ENCODE measurements at places on chromosomes 12 and 14. TPM values are rescaled to one million over a fixed set of nuclear protein-coding genes. Genes with fewer than 3 reads are reported as not detected.

Gene PLCZ1
- total RNA-seq = not detected

Gene LRRC43
- not detected for total RNA-seq

Gene SSPN
- total RNA-seq = 0.49 TPM

Gene KERA
- total RNA-seq = not detected

Gene AMIGO2
- 0.88 TPM for total RNA-seq

Gene DIO2
- not detected for total RNA-seq

Gene COCH
- total RNA-seq = 2.9 TPM

DNA sequence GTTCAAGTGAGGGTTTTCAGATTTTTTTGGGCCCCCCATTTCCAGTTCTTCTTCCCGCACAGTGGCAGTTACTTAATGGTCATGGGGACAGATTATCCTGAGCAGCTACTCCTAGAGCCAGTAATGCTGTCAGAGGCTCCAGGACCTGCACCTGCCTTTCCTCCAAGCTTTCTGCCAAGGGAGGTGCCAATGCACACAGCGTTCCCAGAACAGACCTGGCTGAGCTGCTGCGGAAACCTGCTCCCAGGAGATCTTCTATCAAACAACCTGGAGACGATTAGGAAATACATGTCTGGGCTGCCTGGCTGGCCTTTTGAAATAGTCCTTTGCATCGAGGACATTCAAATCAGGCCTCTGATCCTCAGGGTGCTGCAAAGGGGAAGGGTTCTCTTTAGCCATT lies 120.9 kb downstream of the SLC8A3 start:
- no peak overlapping the region for H3K27ac ChIP-seq
- no peaks in the 10 kb centered on the region for H3K36me3 ChIP-seq

DNA sequence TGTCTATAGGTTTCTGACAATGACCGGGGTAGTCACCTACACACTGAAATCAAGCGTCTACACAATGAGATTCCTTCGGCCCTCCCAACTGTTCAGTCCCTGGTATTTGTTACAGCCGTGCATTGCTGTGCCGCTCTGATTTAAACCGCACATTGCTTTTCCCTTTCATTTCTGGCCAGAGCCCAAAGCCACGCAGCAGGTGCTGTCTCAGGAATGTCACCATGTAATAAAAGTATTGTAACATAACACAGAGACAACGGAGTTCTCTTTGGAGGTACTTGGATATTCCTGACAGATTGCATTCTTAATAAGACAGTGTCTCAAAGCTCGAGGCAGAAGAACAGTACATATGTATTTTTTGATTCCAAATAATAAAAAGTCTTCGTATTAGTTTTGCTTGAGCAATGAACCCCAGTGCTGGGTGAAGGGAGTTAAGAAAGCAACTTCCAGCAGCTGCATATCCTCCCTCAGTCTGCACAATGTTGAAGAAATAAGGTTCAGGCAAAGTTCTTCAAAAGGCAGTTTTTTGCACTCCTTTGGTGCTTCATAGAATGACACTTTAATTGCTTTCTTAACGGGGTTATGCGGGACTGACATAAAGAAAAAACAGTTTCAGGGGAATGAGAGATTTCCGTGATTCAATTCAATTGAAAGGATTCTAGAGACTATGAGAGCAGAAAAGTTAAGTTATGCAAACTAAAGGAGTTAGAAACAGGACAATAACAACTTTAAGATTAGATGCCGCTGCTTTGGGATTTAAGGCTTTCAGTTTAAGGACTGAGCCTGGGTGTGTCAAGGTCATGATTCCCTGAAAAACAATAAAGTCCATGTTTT lies 288.7 kb upstream of the FLRT2 start:
- H3K36me3 ChIP-seq = no peaks in the 10 kb centered on the region
- no peak overlapping the region for H3K4me3 ChIP-seq
- H3K4me1 ChIP-seq = no peaks in the 10 kb centered on the region

DNA sequence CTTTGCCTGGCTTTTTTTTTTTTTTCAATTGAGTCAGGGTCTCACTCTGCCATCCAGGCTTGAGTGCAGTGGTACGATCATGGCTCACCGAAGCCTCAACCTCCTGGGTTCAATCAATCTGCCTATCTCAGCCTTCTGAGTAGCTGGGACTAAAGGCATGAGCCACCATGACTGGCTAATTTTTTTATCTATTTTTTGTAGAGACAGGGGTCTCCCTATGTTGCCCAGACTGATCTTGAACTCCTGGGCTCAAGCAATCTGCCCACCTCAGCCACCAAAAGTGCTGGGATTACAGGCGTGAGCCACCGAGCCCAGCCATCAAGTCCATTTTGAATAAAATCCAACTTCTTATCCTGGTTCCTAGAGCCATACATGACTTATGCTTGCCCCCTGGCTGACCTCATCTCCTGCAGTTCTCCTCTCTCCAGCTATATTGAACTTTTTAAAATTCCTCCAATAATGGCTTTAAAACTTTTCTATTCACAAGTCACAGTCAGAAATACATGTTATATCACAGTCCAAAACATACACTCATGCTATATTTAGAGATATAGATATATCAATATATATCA lies 10.4 kb upstream of the RND1 start:
- H3K27ac ChIP-seq = no peak overlapping the region
- no peaks in the 10 kb centered on the region for H3K27me3 ChIP-seq
- no peaks in the 10 kb centered on the region for H3K4me1 ChIP-seq
- H3K4me3 ChIP-seq = no peak overlapping the region

GRCh38 chr12:104672096-104672445 lies 215.3 kb downstream of the CHST11 start:
- no peaks in the 10 kb centered on the region for H3K36me3 ChIP-seq
- no peak for DNase-seq
- peaks cover 39% of the 10 kb centered on the region for H3K4me1 ChIP-seq
- no peak overlapping the region for H3K4me3 ChIP-seq
- no peaks in the 10 kb centered on the region for H3K27me3 ChIP-seq
- H3K27ac ChIP-seq = peak overlapping the region; percentile 21

DNA sequence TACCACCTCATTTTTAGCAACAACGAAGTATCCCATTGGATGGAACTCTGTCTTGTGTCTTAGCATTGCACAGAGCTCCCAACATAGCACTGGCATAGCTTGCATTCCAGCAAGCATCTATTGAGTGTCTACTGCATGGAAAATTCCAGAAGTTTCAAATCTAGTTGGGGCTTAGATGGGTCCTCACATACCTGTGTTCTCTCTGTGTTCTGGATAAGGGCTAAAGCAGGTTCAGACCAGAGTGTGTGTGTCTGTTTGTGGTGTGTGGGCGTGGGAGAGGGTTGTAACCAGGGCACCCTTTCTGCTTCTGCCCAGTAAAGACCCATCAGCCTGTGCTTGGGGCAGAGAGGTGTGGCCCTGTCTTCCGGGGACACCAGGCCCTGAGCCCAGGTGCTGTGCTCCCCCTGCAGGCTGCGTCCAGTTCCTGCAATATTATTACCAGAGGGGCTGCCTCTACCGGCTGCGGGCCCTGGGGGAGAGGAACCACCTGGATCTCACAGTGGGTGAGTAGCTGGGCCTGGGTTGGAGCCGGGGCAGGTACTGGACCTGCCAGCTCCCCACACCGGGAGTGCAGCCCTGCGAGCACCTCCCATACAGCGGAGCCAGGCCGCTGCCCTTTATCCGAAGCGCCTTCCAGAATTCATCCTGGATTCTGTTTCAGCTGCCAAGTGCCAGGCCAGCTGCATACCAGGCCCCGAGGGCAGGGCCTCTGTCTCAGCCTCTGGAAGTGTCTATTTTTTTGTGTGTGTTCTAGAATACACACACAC lies 20.3 kb downstream of the RHOF start:
- H3K27me3 ChIP-seq = no peaks in the 10 kb centered on the region
- H3K4me3 ChIP-seq = no peak overlapping the region
- H3K36me3 ChIP-seq = no peaks in the 10 kb centered on the region
- DNase-seq = peak; percentile 82
- peaks cover 8% of the 10 kb centered on the region for H3K4me1 ChIP-seq
- no peak overlapping the region for H3K27ac ChIP-seq

- H3K4me1 ChIP-seq = no peaks in the 10 kb centered on the region
- no peak overlapping the region for H3K27ac ChIP-seq
- no peaks in the 10 kb centered on the region for H3K27me3 ChIP-seq
These were observed 1.4 kb downstream of the AKAP6 start for GRCh38 chr14:32330351-32331111.

- no peak for DNase-seq
- H3K27ac ChIP-seq = no peak overlapping the region
- no peak overlapping the region for H3K4me3 ChIP-seq
- H3K27me3 ChIP-seq = no peaks in the 10 kb centered on the region
- H3K36me3 ChIP-seq = no peaks in the 10 kb centered on the region
These were observed 122.0 kb upstream of the CCND2 start for GRCh38 chr12:4151362-4152121.

- DNase-seq = no peak
- peaks cover 10% of the 10 kb centered on the region for H3K36me3 ChIP-seq
- no peak overlapping the region for H3K4me3 ChIP-seq
These were observed 14.8 kb downstream of the MAPK1IP1L start for GRCh38 chr14:55066223-55066622.
